ENCODE measurements at places on chromosomes 4 and X.

DNA sequence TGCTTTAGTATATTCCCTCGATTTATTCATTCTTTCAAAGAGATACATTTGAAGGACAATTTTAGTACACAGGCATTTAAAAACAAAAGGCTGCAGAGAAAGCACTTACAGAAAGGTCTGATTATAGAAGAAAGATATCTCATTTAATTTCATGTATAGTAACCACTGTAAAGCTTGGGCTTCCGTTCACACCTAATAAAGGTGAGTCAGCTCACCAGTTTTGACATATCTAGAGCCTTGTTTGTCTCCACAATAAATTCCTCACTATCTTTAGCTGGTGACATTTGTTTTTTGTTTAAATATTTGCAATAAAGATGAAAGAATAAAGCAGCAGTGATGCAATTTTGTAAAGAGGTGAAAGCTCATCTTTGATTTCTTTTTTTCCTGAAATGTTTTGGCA is 1.1 kb upstream of the EPHA5 start:
- no peak for DNase-seq

- no peak for DNase-seq
These were observed 2.4 kb downstream of the SPRY1 start for GRCh38 chr4:123398853-123399626.

DNA sequence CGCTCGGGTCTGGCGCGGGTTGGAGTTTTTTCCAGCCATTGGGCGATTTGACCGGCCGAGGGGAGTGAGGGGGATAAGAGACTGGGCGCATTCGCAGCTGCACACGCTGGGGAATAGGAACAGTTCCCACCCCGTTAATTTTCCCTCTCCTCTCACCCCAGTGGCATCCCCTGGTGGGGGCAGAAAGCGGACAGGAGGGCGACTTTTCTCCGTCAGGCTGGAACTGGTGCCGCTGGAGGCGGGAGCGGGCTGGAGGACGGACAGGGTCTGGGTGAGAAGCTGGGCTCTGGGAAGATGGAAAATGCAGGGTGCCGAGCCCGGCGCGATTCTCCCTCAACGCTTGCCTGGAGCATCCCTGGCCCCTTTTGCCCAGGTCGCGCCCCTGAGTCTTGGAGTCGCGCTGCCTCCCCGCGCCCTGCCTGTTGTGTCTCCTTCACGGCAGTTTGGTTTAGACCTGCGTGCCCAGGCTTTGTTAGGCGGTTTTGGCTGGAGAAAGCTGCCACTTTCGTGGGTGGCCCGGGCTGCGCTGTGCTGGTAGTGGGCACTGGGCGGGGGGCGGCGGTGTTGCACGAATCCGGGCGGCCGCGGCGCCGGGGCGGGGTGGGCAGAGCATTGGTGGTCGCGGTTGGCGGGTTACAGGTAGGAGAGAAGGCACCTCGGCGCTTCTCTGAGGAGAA is 2.0 kb downstream of the ADGRL3 start:
- no peak for DNase-seq

- DNase-seq = no peak
These were observed 137.3 kb upstream of the RPL34 start for GRCh38 chr4:108483079-108483478.

DNA sequence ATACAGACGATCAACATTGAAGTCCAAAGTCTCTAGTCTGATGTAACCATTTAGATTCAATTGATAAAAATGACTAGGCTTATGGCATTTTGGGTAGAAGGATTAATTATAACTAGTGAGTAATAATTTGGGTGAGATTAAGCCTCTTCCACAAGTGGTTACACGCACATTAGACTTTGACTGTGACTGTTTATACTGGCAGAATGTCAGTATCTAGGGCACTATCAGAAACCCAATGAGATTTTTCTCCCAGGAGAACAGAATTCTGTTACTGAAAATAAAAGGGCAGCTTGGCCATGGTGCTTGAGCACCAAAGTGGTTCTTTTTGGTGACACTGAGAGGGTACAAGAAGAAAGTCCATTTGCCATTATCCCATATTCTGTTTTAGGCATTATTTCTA is 3.3 kb downstream of the PLS3 start:
- no peak for DNase-seq

GRCh38 chrX:136322064-136322463 is 21.3 kb downstream of the ADGRG4 start:
- no peak for DNase-seq

- no peak for DNase-seq
These were observed 5.2 kb downstream of the TFE3 start for GRCh38 chrX:49037883-49038475.

DNA sequence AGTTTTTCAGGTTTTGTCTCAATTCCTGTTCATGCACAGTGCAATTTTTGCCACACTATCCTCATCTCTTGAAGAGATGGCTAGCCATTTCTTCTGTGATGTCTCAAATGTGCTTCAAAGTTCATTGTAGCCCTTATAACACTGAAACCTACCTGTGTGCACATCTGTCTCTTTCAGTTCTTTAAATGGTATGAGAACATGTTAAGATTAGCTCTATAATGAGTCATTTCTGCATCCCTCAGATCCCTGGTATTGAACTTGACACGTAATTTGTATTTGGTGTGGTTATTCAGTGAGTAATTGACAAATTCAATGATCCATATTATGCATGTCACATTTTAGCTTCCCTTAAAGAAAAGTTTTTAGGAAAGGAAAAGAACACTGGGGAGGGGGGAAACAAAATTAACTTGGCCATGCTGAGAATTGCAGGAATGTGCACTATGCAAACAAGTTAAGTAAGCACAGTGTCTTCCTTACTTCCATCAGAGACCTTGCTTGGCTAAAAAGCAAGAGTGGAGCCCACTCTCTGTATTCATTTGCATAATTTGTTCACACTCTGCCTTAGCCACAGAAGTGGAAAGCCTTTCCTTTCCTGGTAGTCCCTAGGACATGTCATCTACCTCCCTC is 659.8 kb upstream of the MAGEB2 start:
- no peak for DNase-seq

GRCh38 chr4:56055027-56055977 is 106.6 kb downstream of the CEP135 start:
- no peak for DNase-seq

GRCh38 chr4:14924076-14924811 is 78.0 kb upstream of the CPEB2 start:
- DNase-seq = no peak
